ENCODE measurements at places on chromosomes 7 and 10.

- no peak for DNase-seq
These were observed 253.8 kb downstream of the CREB5 start for GRCh38 chr7:28666154-28666553.

DNA sequence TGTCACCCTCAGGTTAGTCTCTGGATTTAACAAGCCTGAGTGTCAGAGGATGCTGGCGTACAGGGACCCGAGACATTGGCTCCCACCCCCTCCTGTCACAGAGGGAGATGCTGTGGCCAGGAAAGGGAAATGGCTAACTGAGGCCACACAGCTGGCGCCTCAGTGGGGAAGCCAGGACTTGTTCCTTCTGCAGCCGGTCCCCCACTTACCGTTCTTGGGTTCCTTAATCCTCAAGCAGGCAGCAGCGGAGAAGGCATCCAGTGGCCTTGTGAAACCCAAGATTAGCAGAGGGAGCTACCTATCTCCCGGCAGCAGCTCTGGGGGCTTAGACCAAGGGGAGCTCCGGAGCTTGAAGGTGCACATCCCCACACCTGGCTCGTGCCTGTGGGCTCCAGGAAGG, 65.4 kb downstream of the NEURL1 start:
- no peak for DNase-seq

GRCh38 chr10:4916086-4916716, 47.0 kb upstream of the AKR1C1 start:
- DNase-seq = no peak

GRCh38 chr7:127290801-127291361, 38.1 kb upstream of the GRM8 start:
- no peak for DNase-seq

DNA sequence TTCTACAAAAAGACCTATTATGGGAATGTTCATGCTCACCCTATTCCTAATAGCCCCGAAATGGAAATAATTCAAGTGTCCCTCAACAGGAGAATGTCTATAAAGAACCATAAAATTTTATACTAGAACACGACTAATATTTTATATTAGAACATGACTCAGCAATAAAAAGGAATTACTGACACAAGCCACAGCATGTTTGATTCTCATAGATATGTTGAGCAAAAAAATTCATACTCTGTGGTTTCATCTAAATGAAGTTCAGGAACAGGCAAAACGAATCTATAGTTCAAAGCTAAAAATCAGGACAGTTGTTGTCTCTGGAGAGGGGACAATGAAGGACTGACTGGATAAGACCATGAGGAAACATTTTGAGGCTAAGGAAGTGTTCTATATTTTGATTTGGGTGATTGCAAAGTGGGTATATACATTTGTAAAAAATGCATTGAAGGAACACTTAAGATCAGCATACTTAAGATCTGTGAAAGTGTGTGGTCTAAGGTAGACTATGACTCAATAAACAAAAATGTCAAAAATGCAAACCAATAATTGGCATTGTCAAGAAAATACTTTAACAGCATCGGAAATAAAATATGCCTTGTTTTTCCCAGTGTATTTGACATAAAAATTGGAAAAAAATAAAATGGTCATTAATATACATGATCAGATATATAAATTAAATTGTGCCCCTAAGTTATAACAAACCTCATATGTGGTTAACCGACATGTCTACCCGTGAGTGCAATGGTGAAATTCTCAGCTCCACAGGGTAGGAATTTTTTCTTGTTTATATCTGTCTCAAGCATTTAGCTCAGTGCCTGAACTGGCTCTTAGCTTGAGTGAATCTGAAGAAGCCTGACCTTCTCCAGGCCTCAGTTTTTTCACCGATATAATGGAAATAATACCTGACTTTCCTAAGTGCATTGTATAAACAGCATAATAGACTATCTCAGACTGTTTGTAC, 124.9 kb upstream of the CTTNBP2 start:
- DNase-seq = no peak
